ENCODE measurements at places on chromosomes 13 and 19.

- DNase-seq, result no peak
Observed at GRCh38 chr19:45615795-45616703, 14.0 kb upstream of the GPR4 start.

GRCh38 chr19:40945645-40946044 lies 45.4 kb upstream of the CYP2B6 start:
- DNase-seq, result no peak

- no peak for DNase-seq
Observed at GRCh38 chr19:4267101-4267900, 11.8 kb upstream of the SHD start.

DNA sequence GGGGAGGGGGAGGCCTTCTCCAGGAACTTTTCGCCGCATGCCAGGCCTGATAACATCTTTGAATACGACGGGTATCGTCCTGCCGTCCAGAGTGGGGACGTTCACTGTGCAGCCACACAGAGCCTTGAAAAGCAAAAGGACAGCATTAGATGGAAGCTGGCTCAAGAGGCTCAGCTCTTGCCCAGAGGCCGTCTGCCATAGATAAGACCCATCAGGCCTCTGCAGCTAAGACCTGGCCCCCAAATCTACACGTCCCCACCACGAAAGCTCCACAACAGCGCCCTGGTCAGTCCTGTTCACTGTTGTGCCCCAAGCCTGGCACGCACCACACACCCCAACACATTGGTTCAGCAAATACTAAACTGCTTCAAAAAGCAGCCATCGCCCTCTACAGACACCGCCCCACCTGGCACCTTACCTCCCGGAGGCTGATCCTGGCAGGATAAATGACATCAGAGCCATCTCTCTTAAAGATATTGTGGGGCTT lies 2.1 kb downstream of the DNAJB1 start:
- DNase-seq, result no peak

GRCh38 chr13:114067381-114067885 lies 65.0 kb downstream of the RASA3 start:
- no peak for DNase-seq

- no peak for DNase-seq
Observed at GRCh38 chr13:33634546-33634982, 183.4 kb upstream of the RFC3 start.

- DNase-seq, result peak; percentile 84
Observed at GRCh38 chr19:10403137-10404021, at the start of gene CDC37. Gene CDC37 (minus strand): TSS chr19:10403542. CDS start chr19:10403479, 63 bp downstream.

- no peak for DNase-seq
Observed at GRCh38 chr13:23598369-23598768, 28.2 kb downstream of the TNFRSF19 start.

- DNase-seq, result no peak
Observed at GRCh38 chr19:48023011-48023410, 20.9 kb downstream of the CABP5 start.

DNA sequence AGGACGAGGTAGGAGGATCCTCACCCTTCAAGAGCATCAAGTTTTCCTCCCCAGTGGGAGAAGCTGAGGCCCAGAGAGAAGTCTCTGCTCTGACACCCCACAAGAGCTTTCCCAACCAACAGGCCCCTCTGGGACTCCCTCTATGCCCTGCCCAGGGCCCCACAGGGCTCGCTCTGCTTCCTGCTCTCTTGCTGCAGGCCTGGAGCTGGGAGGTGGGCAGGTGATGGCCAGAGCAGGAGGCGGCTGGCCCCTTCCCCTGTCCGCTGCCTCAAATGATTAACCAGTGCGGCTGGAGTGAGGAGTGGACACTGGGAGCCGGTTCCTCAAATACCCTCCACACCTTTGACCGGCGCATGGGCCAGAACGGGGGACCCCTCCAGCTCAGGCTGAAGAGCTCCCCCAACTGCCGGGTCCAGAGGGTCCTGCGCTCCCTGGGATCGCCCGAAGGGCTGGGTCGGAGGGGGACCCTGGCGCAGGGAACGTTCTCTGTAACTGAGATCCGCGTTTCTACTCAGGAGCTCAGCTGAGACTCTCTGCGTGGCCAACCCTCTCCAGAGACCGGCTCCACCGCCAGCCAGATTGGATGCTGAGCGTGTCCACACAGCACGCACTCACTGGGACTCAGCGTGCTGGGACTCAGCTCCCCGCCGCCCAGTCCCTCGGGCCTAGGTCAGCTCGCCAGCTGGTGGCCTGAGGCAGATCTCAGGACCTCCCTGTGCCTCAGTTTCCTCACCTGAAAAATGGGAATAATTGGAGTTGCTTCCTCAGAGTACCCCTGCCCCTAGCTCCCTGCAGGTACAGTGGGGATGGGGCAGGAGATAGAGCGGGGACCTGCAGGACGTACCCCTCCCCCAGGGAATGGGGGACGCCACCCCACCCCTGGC lies 6.7 kb upstream of the ONECUT3 start:
- no peak for DNase-seq
